ENCODE measurements at places on chromosomes 3 and 15.

DNA sequence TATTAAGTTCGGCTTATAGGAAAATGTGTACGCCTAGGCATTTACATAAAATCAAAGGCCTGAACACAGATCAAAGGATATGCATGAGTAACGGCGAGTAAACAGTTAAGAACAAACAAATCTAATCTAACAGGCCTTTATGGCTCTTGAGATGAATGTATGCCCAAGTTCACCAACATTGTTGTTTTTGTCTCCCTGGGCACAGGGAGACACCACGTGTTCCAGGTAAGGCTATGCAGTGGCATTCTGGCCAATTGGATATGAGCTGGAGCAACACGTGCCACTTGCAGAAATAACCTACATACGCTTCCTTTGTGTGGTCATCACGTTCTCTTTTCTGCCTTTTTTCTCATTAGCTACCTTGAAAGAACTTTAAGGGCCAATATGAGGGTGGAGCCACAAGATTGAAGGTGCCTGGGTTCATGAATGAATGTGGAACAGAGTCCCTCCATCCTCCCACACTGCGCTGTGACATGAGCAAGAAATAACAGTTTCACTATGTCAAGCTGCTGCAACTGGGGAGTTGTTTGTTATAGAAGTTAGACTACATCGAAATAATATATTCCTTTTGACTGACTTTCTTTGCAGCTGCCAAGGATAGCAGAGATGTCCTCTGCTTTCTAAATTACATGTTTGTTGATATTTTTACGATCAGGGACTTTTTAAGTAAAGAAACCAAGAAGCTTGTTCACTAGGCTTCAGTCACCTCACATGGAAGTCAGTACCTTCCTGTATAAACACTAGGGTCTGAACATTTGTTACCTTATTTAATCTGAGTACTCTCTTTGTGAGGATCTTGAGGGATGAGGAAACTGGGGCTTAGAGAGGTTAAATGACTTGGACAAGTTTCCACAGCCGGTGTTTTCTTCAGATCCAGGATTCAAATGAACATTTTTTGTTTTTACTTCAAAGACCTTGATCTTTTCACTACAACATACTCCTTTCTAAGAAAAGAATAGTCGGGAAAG is 427.5 kb upstream of the TBL1XR1 start:
- no peak for DNase-seq

DNA sequence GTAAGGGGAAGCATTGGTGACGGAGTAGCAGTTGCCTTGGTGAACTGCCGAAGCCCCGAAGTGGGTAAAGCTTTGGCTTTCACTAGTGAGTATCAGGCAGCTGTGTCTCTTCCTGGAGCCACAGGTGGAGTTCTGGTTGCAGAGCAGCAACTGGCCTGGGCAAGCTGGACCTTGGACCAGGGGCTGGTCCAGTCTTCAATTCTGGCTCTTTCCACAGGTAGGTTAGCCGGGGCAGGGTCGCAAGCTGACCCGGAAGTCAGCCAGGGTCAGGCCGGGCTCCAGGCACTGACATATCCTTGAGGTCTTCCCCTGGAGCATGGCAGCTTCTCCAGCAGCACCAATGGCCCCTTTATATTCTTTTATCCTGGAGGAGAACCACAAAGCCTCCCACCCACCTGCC is 73.2 kb downstream of the TMEM44 start:
- no peak for DNase-seq

GRCh38 chr15:87828608-87829007 is 427.9 kb downstream of the NTRK3 start:
- DNase-seq: no peak

- no peak for DNase-seq
Observed at GRCh38 chr3:156575641-156576040, 20.7 kb upstream of the SSR3 start.

DNA sequence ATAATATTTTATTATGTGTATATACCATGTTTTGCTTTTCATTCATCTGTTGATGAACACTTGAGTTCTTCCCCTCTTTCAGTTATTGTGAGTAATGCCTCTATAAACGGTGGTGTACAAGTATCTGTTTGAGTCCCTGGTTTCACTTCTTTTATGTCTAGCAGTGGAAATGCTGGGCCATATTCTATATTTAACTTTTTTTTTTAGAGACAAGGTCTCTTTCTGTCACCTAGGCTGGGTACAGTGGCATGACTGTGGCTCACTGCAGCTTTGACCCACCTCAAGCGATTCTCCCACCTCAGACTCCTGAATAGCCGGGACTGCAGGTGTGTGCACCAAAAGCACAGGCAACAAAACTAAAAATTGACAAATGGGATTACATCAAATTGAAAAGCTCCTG is 19.9 kb downstream of the GOLM2 start:
- DNase-seq: no peak

GRCh38 chr3:23629181-23629894 is 176.4 kb upstream of the UBE2E1 start:
- peak; percentile 20 for DNase-seq

DNA sequence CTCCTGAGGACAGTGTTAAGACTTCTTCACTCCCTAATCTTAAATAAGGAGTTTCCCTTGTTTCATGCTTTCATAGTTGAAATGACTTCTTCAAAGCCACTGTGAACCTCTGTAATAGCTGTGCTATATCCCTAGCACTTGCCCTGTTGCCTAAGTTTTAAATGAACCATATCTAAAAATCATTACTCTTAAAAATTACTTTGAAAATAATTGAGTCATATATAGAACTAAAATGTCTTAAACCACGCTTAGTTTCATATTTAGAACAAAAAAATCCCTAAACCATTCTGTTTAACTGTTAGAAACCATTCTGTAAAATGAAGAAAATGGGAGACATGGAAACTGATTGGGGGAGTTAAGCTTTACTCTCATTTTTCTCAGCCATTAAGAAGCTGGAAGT is 29.8 kb downstream of the DNAJC19 start:
- no peak for DNase-seq

- DNase-seq: no peak
Observed at GRCh38 chr3:23113455-23114171, 89.5 kb upstream of the UBE2E2 start.
